Stimulated activated CD8-positive, alpha-beta memory T cell treated with anti-CD3 and anti-CD28 coated beads, Interleukin-4, amount 100 ng/mL, for 4 hours (primary cell): ENCODE measurements at places on chromosomes 5 and 9.

DNA sequence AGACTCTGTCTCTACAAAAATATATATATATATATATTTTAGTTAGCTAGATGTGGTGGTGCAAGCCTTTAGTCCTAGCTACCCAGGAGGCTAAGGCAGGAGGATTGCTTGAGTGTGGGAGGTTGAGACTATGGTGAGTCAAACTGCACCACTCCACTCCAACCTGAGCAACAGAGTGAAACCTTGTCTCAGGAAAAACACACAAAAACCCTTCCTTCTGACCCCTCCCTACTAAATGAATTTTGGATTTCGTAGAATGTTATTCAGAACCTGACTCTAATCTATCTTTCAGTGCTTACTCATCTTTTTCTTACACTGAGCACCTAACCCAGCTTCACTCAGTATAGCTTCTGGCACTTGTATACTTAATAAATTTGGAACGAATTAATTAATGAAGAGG lies 35.2 kb upstream of the IL7R start:
- no peak for DNase-seq

DNA sequence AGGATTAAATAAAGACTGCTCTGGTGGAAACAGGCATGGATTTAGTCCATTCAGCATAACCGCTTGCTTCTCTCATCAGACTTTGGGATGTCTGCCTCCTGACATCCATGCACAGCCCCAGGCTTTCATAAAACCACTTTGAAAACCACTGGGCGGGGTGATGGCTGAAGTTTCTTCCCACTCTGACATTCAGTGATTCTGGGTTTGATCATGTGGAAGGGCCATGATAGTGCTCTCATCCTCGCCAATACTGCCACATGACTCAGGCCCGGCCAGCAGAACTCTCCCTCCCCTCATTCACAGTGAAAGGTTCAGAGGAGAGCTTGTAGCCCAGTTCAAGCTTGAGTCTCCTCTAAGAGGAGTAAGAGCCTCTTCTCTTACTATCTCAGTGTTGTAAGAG lies 29.6 kb upstream of the GLRA1 start:
- no peak for DNase-seq

GRCh38 chr9:131140112-131140511 lies 14.7 kb downstream of the NUP214 start:
- DNase-seq, result no peak

DNA sequence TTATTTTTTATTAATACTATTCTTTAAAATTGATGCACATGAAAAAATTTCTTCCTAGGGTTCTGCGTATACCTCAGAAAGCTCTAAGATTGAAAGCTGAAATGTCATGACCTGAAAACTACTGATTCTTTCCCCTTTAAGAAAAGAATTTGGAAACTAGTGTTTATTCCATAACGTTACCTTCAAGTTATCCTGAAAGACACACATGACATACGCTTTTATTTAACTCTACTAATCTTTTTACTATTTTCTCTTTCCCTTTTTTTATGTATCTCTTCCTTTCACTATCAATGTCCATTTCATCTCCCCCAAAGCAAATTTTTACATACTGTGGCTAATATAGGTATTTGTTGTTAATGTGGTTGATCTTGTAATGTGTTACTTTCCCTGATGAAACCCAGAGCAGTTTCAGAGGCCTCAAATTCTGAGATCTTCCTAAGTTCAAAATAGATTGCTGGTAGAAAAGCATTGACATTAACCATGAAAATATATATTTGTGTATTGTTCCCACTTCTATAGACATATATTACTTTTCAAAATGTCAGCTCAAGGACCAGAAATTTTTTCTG lies 7.4 kb downstream of the NIPBL start:
- DNase-seq, result no peak

- no peak for DNase-seq
Observed at GRCh38 chr5:142783601-142784341, 13.6 kb downstream of the ARHGAP26 start.

DNA sequence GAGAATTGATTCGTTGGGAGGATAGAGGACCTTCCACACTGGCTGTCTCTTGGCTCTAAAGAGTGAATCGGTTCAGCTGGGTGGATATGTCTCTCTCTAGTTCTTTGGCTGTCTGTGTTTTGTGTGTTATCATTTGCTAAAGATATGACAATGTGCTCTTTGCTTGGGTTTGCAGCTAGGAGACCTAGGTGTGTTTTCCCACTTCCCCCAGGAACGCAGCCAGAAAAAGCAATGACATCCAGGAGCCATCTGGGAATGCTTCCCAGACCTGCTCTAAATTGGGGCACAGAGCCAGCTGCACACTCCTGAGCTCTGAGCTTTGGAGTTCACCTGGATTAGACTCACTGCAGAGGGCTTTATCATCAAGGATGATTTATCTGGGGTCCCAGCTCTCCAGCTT lies 12.8 kb upstream of the PDZD2 start:
- no peak for DNase-seq

DNA sequence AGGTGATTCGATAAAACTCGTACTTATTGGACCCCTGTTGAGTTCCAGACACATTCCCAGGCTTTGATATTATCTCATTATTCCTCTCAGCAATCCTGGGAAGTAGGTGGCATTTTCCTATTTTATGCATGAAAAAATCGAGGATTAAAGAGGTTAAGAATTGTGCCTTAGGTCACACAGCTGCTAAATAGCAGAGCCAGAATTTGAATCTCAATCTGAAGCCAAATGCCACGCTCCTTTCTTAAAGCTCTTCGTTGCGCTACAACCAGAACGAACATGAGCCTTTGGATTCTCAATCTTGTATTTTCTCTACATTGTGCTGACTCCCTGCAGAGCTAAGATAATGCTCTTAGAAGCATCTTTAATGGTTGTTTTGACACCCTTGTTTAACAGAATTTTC lies 527.8 kb upstream of the TLE4 start:
- DNase-seq, result no peak

DNA sequence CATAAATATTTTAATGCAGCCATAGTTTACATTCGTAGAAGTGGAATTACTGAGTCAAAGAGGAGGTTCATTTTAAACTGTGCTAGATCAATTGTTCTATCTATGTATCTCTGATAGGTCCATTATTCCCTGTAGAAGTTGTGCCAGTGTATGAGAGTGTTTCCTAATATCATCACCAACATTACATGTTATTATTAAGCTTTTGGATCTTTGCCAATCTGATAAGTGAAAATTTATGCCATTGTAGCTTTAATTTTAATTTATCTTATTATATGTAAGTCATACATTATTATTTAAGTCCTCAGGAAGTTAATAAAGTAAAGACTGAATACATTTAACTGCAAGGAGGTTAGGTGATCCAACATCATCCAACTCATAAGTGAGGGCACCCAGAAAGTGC lies 10.9 kb upstream of the GAS1 start:
- no peak for DNase-seq

DNA sequence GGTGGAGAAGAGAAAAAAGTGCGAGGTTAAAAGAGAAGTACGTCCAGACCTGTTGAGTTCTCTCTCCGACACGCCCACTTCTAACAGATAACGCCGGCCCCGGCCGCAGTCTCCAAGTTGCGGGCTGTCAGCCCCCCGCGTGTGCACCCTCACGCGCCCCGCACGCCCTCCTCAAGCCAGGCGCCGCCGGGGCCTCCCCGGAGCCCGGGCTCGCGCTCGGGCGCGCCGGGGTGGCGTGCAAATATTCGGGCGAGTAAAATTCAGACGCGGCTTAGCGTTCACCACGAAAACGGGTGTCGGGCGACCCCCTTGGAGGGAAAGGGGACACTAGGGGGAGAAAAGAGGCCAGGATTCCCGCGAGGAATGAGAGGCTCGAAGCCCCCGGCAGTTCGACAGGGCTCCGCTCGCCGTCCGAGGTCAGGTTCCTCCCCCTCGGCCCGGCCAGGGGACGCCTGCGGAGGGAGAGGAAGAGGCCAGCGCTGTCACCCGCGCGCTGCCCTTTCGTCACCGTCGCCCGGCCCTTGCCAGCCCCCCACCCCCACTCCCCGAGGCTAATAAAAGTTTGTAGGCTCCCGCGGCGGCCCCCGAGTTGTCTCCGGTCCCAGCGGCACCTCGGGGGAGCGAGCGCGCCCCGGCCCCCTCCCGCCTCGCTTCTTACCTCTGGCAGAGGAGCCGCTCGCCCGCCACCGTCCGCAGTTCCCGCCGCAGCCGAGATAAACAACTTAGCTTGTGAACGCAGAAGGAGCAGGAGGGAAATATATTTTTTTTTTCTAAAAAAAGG lies 743 bp downstream of the NR3C1 start:
- DNase-seq, result peak; percentile 27

- no peak for DNase-seq
Observed at GRCh38 chr9:74096420-74096819, 400.7 kb upstream of the RORB start.

DNA sequence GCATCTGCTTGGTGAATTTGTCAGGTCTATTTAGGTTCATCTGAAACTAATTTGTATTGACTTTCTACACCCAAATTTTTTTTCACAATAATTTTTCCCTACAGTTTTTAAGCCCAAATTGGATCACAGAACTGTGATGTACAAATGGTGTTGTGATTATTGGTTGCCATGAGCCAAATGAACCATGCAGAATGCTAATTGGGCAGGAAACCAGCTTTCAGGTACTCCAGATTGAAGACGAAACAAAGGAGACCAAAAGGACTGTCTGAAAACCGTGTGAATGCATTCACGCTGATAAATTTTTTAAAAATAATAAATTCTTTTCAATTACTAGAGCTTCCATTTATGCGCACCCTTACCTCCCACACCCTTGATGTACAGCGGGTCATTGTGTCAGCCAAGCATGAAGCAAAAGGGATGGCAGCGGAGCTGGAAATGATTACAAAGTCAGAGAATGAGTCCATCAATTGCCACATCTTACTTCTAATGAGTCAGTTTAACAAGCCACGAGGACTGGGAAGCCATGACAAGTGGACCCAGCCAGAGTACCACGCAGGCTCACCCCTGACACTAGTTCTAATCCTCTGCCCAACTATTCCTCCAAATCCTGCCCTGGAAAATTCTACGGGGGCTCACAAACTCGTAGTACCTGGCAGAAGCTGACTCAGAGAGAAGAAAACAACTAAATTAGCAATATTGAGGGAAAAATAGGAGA lies 66.5 kb downstream of the SEMA6A start:
- DNase-seq, result no peak

DNA sequence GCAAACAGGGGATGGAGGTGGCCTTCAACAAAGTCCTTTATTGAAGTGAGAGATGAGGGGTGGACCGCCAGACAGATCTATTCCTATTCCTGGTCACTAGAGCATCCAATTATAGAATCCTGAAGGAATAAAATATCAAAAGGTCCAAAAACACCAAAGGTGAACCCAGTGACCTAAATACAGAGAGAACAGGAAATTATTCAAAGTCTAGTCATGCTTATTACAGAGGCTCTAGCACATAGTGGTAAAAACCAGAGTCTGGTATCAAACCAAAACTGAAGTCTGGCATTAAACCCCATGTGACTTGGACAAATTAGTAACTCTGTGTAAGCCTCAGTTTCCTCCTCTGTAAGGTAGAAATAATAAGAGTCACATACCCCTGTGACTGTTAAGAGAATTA lies 100.5 kb upstream of the SNX2 start:
- no peak for DNase-seq

DNA sequence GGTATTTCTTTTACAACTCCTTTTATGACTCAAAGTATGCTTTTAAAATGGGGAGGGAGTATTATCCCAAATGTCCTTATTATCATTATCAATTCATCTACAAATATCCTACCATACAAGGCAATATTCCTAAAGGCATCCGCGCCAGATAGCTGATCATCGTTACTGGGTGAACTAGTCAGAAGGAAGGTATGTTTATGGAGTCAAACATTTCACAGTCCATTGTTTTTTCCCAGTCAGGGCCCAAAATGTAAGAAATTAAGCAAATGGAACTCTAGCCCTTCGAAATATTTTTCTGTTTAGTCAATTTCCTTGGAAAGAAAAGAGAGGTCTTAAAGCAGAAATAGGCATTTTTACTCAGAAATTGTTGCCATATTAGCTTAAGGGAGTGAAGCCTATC lies 188.5 kb upstream of the CCNG1 start:
- DNase-seq, result no peak

- no peak for DNase-seq
Observed at GRCh38 chr5:179198825-179199224, 138.7 kb downstream of the ZNF354C start.

DNA sequence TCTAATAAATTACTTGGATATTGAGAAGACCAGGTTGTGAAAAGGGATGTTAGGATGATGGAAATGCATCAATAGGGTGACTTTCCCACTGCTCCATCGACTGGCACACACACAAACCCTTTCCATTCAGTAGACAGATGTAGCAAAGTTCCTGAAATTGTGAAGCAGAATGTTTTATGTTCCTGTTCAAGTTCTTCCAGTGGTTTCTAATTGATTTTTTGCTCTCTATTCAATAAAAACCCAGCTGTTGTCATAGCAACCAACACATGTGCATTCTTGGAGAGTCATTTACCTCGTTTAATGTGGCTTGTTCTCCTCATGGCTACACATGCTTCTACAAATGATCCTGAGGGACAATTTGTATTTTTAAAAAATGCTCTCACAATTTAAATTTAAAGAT lies 244.6 kb downstream of the RAB3C start:
- no peak for DNase-seq

GRCh38 chr5:113245427-113246225 lies 189.2 kb downstream of the TSSK1B start:
- DNase-seq, result no peak

DNA sequence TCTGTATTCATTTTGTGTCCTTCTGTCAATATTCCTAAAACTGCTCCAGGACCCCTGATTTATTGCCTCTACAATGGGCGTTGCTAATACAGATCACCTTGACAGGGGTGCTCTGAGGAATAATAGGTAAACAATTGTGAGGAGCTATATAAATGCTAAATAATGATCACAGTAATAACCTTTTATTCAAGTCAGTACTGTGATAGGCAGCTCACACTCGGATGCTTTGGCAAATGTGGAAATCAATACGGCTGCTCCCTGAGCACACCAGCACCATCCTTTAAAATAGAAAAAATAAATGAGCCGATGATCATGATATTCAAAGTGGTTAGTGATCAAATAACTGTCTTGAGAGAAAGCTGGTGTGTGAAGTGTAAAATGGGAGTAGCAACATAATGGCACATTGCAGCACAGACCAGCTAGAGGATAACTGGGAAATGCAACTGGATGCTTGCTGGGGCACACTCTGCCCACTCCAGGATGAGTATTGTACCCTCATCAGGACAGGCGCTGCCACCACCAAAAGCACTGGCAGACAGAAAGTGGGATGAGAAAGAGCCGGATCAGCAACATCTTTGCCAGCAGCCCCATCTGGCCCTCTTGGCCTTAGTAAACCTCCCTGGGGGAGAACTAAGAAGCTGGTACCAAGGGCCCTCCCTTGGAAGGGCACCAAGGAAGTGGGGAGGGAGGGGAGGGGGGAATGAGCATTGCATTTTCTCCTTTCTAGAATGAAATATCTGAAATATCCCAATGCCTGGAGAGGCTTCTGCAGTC lies 69.4 kb upstream of the SPATA31D4 start:
- no peak for DNase-seq

DNA sequence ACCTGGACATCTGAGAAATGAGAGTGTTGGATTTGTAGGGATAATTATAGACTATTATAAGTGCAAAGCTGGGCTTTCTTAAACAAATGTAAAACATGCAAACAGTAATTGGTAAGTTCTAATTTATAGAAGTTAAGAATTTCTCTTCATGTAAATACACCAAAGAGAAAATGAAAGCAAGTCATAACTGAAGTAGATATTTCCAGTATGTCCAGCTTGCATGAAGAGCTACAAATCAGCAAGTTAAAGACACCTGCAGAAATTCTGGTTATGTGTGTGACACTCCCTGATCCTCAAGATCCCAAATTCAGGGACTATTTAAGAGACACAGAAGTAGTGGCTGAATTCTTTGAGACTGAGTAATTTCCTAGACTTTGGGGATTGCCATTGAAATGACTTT lies 308.9 kb downstream of the TLE4 start:
- DNase-seq, result no peak
